GM19239 (cell line): ENCODE measurements at places on chromosomes 6 and 20.

DNA sequence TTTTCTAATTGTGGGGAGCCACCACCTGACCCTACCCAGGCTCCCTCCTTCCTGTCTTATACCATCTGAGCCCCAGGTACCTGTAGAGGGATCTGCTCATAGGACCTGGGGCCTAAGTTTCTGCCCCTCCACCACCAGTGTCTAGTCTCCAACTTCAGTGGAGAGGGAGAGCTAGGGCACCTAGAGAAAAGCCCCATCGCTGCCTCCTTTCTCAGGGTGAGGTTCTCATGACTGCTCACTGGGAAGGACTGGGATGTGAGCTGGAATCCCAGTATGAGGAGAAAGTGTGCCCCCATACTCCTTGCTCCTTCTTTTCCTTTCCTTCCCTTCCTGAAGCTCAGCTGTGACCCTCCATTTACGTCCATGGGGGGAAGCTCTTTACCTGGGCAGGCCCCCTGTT lies 231.6 kb downstream of the LRFN2 start:
- DNase-seq, result no peak

DNA sequence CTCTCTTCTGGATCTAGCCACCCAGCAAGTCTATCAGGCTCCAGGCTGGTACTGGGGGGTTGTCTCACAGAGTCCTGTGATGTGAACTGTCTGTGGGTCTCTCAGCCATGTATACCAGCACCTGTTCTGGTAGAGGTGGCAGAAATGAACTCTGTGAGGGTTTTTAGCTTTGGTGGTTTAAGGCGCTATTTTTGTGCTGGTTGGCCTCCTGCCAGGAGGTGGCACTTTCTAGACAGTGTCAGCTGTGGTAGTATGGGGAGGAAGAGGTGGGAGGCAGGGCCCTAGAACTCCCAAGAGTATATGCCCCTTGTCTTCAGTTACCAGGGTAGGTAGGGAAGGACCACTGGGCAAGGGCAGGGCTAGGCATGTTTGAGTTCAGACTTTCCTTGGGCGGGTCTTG lies 75.8 kb downstream of the SNAP91 start:
- DNase-seq, result no peak

DNA sequence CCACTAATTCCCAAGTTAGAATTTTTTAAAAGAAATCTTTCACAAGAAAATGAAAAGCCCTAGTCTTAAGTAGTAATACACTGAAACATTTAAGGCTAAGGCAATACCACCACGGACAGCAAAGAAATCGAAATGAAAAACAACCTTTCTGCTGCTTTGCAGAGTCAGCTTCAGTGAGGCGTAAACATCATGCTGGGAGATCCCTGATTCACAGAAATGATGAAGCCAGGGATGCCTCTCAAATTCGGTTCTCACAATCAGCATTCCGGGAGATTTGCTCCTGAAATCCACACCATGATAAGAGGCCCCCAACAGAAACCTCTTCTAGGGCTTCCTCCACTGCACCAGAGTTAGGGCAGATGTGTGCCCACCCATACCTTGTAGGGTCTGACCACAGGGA lies 18.6 kb downstream of the RRBP1 start:
- no peak for DNase-seq

GRCh38 chr20:32777177-32777956 lies 15.2 kb downstream of the DNMT3B start:
- no peak for DNase-seq
